Large intestine (tissue), 12 donors: ENCODE measurements at places on chromosomes 6 and 20.

DNA sequence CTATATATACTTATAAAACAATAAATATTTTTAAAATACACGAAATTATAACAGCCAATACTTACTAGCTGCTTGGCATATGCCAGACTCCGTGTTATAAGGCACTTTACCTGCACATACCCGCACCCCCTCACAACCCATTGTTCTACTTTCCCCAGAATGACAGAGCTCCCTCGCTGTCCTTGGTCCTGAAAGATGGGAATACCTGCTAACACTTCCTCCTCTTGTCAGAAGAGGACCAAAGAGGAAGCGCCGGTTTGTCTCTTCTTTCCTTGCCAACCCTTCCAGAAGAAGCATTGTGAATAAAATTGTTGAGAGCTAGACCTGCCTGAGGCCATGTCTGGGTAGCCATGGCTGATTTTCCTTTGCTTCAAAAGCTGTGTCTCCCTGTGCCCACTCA is 149.3 kb downstream of the PTPRT start:
- no peak for DNase-seq

- DNase-seq, result no peak
Measured at GRCh38 chr6:157521362-157522335, 140.7 kb downstream of the ZDHHC14 start.

DNA sequence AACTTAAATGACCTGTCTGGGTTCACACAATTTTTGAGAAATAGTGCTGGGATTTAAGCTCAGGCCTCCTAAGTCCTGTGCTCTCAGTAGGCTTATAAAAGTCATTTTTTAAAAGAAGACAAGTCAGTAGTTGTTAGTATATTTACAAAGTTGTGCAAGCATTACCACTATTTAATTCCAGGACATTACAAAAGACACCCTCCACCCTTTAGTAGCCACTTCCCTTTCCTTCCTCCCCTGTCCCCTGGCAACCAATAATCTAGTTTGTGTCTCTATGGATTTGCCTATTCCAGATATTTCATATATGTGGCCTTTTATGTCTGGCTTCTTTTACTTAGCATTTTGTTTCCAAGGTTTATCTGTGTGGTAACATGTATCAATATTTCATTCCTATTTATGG is 37.6 kb downstream of the HMGN3 start:
- no peak for DNase-seq

DNA sequence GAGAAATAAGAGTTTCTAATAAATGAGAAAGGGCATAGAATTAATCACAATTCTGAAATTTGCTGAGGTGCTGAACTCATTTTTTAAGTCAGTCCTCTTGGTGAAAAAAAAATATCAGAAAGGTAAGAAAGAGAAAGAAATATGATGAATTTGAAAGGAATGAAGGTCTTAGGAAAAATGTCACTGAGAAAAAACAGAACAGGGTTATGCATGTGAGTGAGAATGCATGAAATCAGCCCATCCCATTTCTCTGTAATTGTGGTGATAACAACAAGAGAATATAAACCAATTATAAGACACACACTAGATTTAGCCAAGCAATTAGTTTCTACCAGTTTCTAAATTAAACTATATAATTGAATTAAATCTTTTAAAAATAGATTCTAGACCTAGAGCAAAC is 138.9 kb downstream of the TBX18 start:
- no peak for DNase-seq

GRCh38 chr6:99467509-99468106 is 42.5 kb upstream of the PNISR start:
- DNase-seq, result no peak

GRCh38 chr6:133447924-133448323 is 206.8 kb downstream of the EYA4 start:
- no peak for DNase-seq

DNA sequence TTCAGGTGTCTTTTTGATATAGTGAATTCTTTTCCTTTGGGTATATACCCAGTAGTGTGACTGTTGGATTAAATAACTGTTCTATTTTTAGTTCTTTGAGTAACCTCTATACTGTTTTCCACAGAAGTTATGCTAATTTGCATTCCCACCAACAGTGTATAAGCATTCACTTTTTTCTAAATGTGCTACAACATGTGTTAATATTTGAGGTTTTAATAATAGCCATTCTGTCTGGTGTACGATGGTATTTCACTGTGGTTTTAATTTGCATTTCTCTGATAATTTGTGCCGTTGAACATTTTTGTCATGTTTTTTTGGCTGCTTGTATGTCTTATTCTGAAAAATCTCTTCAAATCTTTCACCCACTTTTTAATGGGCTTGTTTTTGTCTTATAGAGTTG is 563.5 kb downstream of the GRIK2 start:
- no peak for DNase-seq

GRCh38 chr6:148968771-148969602 is 222.2 kb downstream of the UST start:
- DNase-seq, result no peak

DNA sequence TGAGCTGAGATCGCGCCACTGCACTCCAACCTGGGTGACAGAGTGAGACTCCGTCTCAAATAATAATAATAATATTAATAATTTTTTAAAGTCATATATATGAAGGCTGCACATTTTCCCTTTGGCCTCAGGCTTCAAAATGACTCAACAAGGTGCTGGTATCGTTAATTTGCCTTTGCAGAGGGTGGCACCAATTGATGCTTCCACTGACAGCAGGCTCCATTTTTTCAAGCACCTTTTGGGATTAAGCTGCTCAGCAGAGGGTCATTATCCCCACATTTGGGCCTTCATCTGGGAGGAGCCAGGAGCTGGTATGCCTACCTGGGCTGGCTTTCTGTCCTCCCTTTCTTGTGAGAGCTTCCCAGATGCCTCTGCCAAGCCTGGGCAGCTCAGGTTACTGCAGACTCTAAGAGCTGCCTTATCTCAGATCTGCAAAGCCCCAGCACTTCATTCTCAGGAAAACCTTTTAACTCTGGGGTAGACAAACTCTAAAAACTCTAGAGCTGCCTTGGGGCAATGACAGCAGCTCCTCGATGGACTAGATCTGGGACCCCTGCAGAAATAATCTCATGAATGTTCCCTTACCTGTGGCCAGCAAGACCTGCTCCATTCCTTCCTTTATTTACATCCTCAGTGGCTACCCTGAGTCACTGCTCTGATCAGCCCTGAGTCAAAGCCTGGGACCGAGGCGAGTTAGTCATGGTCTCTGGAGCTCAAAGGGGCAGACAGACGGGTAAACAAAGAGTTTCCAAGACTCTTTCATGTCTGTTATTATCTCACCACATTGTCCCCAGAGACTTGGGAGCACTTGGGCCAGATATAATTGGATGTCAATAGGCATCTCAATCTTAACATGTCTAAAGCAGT is 80.0 kb upstream of the EYA2 start:
- DNase-seq, result no peak

- DNase-seq, result no peak
Measured at GRCh38 chr20:33165416-33166055, 2.4 kb upstream of the BPIFA2 start.

DNA sequence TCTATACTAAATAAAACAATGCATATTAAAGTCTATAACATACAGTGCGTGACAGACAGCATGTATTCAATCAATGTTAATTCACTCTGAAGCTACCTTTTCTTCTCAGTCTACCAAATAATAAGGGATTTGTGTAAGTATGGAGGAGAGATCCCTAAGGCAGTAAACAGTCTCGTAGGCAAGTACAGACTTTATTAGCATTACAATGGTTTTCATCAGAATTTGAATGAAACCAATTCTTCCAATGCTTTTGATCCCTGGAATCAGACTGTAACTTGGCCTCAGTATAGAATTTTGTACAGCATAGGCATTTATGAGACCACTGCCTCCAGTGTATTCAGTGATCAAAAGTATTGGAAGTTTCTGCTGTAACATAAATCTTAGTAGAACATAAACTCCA is 19.5 kb downstream of the LYRM4 start:
- DNase-seq, result no peak

DNA sequence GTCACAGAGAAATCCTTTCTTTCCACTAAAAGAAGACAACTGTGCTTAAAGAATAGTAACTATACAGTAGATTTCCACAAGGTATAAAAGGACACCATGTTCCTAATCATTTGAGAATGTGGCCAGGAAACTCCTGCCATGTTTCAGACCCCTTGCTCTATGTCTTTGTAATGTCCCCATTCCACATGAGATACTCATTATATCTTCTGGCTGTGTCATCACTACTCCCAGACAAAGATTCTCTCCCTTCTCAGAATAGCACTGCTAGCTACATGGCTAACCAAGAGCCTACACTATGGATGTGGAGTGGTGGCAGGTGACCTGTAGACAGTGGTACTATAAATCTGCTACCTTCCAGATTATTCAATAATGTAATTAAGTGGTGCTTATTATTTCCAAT is 218.1 kb upstream of the MCHR2 start:
- no peak for DNase-seq

DNA sequence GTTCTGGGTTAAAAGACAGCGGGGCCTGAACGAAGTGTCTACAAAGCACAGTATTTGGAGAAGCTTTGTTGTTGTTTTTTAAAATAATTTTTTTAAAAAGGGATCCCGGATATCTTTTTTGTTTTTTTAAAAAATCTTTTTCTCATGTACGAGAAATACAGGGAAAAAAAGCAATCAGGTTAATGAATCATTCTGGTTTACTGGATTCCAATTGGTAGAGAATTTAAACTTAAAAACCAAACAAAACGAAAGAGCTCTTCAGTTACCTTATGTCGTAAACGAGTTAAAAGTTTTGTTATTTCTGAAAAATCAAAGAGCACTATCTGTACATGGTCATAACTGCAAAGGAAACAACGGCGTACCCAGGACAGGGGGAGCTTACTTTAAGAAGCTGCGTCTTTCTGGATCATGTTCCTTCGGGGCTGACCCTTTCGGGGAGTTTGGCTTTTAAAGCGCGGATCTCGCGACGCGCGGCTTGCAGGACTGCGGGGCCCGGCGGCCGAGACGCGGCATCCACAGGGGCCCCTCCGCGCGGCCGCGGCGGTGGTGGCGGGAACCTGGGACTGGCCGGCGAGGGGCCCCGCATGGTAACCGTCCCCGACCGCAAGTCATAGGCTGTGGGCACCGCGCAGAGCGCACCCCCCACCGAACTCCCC is 927 bp downstream of the IL20RA start:
- DNase-seq, result no peak

DNA sequence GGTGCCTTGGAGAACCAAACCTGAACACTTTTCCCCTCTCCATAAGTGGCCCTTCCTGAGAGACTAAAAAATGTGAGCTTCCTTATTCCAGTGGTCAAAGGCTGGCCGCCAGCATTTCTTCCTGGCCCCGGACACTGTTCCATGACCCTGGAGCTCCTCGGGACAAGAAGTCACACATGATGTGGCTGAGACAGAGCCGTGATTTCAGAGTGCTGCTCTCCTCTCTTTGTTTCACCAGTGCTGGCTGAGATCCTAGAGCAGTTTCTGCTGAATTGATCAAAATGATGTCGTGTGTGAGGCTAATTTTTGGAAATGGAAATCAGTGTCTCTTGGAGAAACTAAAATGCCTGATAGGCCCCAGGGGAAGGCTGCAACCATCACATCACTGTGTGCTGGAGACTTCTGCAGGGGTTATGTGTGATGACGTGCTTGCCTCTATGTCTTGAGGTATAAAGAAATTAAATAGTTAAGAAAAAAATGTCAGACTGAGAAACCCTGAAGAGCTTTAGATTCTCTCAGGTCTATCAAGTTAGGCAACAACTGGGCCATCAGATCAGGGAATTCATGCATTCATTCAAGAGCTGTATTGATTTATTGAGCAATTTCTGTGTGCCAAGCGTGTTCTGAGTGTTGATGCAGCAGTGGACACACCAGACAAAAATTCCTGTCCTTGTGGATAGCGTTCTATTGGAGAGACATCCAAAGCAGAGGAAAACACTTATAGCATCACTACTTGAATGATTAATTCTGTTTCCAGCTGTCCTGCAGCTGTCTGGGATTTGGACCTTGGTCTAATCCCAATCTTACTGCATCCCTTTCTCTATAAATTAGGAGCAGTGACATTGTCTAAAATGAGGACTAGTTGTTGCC is 72.7 kb upstream of the CCN6 start:
- DNase-seq, result no peak

DNA sequence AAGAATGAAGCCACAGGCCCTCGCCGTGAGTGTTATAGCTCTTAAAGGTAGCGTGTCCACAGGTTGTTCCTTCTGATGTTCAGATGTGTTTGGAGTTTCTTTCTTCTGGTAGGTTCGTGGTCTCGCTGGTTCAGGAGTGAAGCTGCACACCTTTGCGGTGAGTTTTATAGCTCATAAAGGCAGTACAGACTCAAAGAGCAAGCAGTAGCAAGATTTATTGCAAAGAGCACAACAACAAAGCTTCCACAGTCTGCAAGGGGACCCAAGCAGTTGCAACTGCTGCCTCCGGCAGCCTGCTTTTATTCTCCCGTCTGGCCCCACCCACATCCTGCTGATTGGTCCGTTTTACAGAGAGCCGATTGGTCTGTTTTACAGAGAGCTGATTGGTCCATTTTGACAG is 5.2 kb downstream of the HIVEP1 start:
- no peak for DNase-seq

GRCh38 chr20:36175016-36175415 is 20.5 kb downstream of the EPB41L1 start:
- DNase-seq, result no peak

DNA sequence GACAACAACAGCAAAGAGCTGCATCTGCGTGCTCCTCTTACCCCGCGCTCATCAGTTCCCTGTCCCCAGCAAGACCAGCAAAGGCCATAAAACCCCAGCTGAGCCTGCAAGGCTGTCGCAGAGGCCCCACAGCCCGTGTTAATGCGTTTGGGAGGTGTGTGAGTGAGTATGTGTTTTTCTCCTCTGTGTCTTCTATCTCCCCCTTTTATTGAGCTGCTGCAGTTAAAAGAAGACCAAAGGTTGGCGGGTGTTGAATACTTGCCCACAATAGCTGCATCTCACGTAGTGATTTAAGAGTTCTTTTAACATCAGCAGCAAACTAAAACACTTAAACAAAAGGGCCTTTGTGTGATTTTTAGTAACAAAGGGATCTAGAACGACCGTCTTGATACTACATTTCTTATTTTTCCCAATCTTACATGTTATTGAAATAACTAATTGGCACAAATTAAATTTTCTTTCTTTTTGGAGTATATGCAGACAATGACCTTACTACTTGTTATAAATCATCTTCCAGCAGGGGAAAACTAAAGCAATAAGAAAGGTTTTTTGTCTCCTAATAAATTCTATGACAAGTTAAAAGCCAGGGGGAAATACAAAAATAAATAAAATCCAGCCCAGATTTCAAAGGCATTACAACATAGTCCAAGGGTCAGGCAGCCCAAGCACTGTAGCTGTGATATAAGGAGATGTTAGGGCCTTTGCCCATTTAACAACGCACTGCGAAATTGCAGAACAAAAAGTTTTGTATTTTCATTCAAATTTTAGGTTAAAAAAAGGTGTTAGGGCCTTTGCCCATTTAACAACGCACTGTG is 27.2 kb upstream of the CNKSR3 start:
- DNase-seq, result peak; percentile 75

DNA sequence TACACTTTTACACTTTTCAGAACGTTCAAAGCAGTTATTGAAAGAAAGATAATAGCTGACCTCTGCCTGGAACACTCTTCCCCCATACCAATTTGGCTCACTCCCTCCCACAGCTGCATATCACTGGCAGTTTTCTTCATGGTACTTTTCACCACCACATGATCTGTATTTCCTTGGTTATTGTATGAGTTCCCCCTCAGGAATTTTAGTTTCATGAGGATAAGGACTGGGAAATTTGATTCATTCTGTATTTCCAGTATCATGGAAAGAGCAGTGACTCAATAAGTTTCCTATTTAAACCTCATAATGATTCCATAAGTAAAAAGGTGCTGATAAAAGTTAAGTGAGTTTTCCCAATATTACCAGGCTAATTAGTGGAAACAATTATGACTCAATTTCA is 16.0 kb downstream of the HTR1B start:
- no peak for DNase-seq
